ENCODE measurements at places on chromosomes 16 and 17.

DNA sequence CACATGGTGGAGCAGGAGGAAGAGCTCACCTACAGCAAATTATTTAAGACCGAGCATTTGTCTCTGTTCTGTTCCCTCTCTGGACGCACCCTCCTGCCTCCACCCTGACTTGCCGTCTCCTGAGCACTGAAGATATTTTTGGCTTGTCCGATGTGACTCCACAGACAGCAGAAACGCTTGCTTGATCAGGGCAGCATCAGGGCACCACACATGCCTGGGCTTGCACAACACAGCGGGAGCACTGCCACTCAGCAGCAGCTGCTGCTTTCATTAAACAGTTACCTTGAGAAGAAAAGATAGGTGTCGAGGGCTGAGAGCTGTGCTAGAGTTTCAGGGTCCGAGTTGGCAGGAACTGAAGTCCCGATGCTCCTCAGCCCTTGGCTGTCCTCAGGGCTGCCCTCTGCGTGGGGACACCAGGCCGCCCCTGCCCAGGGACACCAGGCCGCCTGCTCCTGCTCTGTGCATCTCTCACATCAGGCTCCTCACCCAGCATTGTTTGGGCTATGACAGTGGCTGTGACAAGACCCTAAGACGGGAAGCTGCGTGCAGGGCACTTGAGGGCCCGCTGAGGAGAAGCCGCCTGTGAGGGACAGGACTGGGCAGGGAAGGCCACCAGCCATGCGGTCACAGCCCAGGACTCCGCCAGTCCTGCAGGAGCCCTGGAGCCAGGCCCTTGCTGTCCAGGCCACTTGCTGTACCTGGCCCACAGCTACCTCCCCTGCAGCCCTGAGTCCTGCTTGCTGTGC is 21.3 kb upstream of the CDH15 start:
- DNase-seq = no peak

GRCh38 chr17:20924306-20924705 is 118.5 kb downstream of the USP22 start:
- no peak for DNase-seq

DNA sequence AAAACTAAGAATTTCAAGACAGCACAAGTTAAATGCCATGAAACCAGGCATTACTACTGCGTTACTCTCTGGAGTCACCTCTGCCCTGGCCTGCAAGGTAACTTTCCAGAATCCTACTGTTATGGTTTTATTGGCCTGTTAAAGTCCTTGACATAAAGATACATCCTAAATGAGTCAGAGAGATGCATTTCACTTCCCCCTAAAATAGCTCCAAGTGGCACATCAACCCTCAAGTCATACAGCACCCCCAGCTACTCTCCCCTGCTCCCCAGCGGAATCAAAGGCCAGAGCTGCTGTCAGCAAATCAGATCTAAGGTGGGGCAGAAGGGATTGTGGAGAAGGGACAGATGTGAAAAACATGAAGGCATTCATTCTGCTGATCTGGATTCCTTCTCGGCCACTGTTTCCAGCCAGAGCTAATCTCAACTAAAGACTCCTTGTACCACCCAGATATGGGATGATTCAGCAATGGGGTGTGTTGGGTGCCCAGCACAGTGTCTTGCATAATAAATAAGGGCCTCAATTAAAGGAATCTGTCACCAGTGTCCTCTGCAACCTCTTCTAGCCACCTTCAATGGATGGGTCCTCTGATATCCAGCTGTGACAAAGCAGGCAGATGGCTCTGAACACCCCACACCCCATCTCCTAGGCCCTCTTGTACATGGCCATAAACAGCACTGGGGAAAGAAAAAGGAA is 8.5 kb upstream of the CCL1 start:
- no peak for DNase-seq

DNA sequence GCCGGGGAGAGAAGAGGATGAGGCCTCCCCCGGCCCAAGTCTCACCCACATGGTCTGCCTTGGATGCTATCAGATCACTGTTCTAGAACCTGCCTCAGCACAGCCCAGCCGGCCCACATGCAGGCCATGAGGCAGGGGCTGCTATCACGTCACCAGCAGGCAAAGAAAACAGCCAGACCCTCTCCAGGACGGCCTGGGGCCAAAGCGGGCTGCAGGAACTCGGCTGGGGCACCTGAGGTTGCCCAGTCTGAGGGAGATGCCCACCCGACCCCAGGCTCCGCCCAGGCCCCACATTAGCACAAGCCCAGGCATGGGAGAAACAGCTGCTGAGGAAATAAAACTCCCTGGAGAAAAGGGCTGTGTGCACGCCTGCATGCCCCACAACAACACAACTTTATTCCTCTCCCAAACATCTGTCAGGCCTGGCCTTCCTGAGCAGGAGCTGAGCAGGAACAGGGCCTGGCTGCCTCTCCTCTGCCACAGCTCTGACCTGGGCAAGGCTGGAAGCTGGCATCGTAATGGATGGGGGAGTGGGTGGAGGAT is 6.7 kb upstream of the SMIM5 start:
- no peak for DNase-seq

- DNase-seq = no peak
Observed at GRCh38 chr17:63378411-63379375, 67.4 kb downstream of the CYB561 start.

GRCh38 chr17:58788199-58788598 is 32.5 kb downstream of the PPM1E start:
- no peak for DNase-seq

DNA sequence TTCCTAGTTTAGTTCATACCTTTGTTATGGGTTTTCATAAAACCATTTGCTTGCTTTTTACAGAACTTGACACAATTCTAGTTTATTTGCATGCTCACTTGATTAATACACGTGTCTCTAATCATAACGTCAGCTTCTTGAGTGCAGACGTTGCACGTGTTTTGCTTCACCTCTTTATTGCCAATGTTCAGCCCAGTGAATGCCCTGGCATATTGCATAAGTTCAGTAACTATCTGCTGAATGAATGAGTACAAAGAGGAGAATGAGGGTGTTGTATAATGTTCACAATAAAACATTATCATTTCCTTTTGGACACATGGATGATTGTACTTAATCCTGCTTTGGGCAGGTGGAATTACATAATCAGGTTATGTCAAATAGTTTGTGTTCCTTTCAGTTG is 519.8 kb downstream of the HS3ST4 start:
- no peak for DNase-seq
